ENCODE measurements at places on chromosomes 3 and 15.

- no peak overlapping the region for H3K27ac ChIP-seq
- DNase-seq, result no peak
- no peaks in the 10 kb centered on the region for H3K36me3 ChIP-seq
Measured at GRCh38 chr3:96175500-96175899, 638.9 kb upstream of the EPHA6 start.

DNA sequence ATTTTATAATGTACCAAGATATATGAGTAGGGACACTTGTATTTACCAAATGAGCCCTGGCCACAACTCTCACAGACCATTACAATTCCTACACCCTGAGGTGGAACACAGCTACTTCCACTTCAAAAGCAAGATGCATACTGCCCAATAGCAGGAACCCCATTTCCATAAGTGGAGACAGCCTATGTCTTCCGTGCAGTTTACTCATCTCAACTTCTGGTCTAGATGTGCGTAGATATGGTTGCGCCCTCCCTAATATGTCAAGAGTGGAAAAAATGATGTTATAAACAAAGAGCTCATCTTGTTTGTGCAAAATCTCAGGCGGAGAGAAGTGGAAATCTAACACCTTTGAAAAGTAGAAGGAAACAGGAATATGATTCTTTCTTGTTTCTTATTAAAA, 44.6 kb downstream of the RAB27A start:
- no peaks in the 10 kb centered on the region for H3K4me1 ChIP-seq
- DNase-seq, result no peak
- no peak overlapping the region for H3K4me3 ChIP-seq
- no peaks in the 10 kb centered on the region for H3K36me3 ChIP-seq
- no peaks in the 10 kb centered on the region for H3K27me3 ChIP-seq
- no peak overlapping the region for H3K27ac ChIP-seq

DNA sequence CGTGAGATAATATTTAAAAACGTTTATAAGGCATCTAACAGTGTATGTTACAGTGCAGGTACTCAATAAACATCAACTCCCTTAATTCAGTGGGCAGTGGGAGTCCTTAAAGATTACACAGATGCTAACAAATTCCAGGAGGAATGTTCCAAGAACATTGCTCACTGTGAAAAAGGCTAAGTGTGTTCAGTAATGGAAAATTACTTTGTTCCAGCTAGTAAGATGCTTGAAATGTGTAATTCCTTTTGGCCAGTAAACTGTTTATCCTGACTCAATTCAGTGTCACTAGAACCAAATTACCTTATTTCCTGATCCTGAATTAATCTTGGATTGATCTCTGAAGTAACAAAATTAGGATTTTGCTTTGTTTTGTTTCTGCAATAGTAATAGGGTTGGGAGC, 54.2 kb upstream of the SEMA6D start:
- no peak overlapping the region for H3K27ac ChIP-seq
- no peaks in the 10 kb centered on the region for H3K27me3 ChIP-seq
- no peak overlapping the region for H3K4me3 ChIP-seq
- no peak for DNase-seq
- no peaks in the 10 kb centered on the region for H3K4me1 ChIP-seq
- H3K36me3 ChIP-seq, result no peaks in the 10 kb centered on the region

GRCh38 chr15:73840771-73841170, 32.6 kb upstream of the TBC1D21 start:
- no peaks in the 10 kb centered on the region for H3K36me3 ChIP-seq
- H3K4me3 ChIP-seq, result no peak overlapping the region
- peaks cover 10% of the 10 kb centered on the region for H3K4me1 ChIP-seq
- H3K27me3 ChIP-seq, result no peaks in the 10 kb centered on the region
- no peak for DNase-seq

GRCh38 chr3:81910244-81910852, 148.9 kb upstream of the GBE1 start:
- no peaks in the 10 kb centered on the region for H3K4me1 ChIP-seq
- DNase-seq, result no peak
- no peak overlapping the region for H3K27ac ChIP-seq

DNA sequence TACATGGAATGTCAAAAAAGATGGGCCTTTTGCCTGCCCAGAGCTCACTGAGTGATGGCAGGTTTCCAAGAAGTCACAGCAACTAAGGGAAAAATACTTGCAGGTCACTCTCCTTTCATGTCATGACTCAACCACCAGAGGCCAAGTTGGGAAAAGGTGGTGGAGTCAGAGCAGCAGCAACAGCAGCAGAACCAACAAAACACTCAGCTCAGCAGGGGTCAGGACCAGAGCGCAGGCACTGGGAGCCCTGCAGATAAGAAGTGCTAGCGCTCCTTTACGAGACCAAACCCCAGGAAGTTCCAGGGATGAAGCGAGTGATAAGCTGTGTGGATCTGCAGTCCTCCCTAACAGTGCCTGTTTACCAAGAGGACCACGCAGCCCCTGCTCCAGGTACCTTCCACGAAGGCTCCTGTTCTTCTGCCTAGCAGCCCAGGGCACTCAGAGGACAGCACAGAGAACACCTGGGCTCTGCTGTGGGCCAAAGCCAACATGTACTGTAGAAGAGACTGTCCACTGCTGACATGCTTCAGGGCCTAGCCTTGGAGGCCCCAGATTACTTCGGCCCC, 26.0 kb downstream of the POC1A start:
- H3K27me3 ChIP-seq, result no peaks in the 10 kb centered on the region
- no peaks in the 10 kb centered on the region for H3K4me1 ChIP-seq
- no peaks in the 10 kb centered on the region for H3K36me3 ChIP-seq
- H3K27ac ChIP-seq, result no peak overlapping the region
- H3K4me3 ChIP-seq, result no peak overlapping the region

Data from thoracic aorta (tissue), 2 donors.